Hematopoietic multipotent progenitor cell treated with erythropoietin and hydrocortisone succinate and interleukin-3 and kit ligand, for 6 days (in vitro differentiated cells): ENCODE measurements at places on chromosomes 3 and 15.

DNA sequence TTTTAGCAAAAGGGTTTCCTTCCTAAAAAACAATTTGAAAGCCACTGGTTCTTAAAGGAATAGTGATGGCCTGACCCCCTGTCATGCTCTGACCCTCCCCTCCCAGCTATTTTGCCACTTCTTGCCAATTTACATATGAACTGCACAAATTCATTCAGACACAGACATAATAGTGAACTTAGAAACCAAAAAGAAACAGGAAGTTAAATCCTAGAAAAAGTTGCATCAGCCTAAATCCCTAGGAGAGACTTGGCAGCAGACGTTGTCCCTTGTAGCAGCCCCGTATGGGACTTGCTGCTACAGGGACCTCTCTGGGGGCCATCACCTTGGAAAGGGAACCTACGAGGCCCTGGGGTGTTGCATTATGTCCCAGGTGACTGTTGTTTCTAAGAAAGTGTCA lies 14.3 kb upstream of the PDE8A start:
- no peak for DNase-seq

DNA sequence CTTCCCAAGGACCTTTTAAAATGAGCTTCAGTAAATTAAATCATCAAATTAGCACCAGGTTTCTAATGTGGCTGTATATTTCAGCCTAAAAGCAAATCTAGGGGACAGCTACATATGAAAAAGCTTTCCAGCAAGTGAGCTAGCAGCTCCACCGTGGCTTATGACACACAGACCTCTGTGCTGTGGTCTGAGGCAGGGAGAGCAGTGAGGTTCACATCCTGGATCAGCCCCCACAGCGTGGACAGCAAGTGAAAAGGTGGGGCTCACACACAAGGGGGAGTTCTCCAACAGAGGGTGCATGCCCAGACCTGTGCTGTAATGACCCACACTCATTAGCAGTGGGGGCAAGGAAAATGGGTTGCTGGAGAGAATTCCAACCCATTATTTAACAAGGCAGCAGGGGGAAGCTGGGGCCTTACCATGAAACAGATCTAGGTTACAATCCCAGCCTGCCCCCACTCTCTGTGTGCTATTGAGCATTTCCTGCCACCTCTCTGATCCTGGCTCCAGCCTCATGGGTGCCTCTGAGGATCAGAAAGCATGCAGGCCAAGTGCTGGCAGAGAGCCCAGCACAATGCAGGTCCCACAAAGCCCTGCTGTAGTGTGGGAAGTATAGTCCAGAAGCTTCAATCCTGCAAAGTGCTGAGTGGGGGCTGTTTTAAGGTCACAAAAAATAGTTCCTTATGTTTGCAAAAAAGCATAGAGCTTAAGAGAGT lies 48.2 kb downstream of the RASGRF1 start:
- DNase-seq, result no peak

GRCh38 chr3:43996379-43997301 lies 245.0 kb upstream of the TOPAZ1 start:
- peak; percentile 21 for DNase-seq

GRCh38 chr3:188734395-188734794 lies 437.4 kb upstream of the TPRG1 start:
- no peak for DNase-seq

- no peak for DNase-seq
These were observed 775.2 kb upstream of the GOLIM4 start for GRCh38 chr3:168870892-168871291.

GRCh38 chr15:73225358-73226015 lies 143.3 kb downstream of the HCN4 start:
- DNase-seq, result peak; percentile 8

- DNase-seq, result no peak
These were observed 216.0 kb downstream of the TLE3 start for GRCh38 chr15:69881766-69882165.

GRCh38 chr3:46456118-46456517 lies 8.6 kb downstream of the LTF start:
- no peak for DNase-seq

- no peak for DNase-seq
These were observed 504.6 kb downstream of the LPP start for GRCh38 chr3:188658606-188659005.

DNA sequence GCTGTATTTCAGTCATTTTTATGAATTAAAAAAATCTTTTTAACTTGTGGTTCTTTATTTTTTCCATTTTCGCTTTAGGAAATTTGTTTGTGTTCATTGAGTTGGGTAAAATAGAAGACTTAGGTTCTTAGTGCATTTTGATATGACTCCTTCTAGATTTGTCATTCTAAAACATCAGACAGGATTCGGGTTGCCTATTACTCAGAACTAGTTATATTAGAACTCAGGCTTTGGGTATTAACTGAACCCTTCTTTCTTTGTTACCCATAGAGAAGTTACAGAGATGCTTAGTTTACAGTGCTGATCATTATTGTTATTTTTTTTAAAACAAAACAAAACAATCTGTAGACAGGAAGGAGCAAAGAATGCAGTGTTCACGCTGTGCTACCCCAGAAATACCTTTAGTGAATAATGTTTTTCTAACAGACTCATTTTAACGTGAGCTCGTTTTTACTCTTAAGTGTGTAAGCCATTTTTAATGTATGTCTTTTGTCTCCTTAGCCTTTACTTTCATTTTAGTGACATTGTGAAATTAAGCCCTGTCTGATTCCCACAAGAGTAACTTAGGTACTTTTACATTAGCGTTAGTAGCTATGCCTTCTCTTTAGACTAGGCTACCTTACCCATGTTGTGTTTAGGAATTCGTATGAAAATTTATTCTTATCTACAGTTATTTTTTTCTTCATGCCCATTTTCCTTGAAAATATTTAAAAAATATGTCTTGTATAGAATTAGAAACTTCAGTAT lies 53.4 kb downstream of the CMC1 start:
- no peak for DNase-seq

- DNase-seq, result no peak
These were observed 10.3 kb downstream of the EID1 start for GRCh38 chr15:48888191-48888590.

DNA sequence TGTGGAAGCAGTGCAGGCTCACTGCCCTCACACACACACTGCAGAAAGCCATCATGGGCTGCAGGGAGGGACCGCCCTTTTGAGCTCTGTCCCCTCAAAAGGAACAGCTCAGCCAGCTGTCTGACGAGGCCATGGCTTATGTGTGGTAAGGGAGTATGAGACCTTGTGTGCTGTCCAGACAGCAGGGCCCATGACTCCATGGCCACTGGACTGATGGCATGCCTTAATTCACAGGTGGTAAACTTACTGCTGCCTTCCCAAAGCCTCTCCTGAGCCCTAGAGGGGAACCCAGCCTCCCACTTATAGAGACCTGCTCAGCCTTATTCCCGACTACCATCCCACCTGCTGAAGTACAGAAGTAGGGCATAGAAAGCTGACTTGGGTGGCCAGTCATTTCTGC lies 5.6 kb downstream of the FAM240A start:
- DNase-seq, result no peak

- no peak for DNase-seq
These were observed 14.5 kb downstream of the TIGIT start for GRCh38 chr3:114308377-114308776.

- no peak for DNase-seq
These were observed 6.4 kb downstream of the IQCF1 start for GRCh38 chr3:51896607-51897305.

GRCh38 chr3:189288348-189289235 lies 116.8 kb downstream of the TPRG1 start:
- no peak for DNase-seq

- DNase-seq, result no peak
These were observed 24.3 kb downstream of the LMCD1 start for GRCh38 chr3:8525893-8526292.

GRCh38 chr15:80779658-80780415 lies 667 bp downstream of the CEMIP start:
- DNase-seq, result no peak

DNA sequence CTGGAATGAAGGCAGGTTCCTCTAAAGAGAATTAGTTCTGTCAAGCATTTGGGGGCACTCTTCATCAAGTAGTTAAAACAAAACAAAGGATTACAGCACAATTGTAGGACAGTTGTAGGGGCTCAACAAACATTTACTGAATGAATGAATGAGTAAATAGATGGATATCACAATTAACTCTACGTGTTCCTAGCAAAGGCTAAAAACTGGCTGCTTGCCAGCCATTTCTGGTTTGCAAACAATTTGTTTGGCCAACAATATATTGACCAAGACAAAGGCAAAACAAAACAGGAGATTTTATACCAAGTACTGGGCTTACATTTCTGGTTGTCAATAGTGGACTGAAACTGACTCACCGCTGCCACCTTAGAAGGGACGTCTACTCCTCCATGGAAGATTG lies 116.8 kb downstream of the ZNF280D start:
- no peak for DNase-seq

GRCh38 chr15:41659855-41660234 lies 360 bp upstream of the MGA start:
- DNase-seq, result no peak

- DNase-seq, result no peak
These were observed 505.3 kb upstream of the NR2F2 start for GRCh38 chr15:95825208-95825607.

DNA sequence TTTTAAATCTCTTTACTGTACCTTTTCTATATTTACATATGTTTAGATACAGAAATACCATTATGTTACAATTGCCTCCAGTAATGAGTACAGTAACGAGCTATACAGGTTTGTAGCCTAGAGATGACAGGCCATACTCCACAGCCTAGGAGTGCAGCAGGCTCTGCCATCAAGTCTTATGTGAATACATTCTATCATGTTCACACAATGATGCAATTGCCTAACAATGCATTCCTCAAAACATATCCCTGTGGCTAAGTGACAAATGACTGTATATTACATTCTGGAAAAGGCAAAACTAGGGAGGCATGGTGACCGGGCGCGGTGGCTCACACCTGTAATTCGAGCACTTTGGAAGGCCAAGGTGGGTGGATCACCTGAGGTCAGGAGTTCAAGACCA lies 192.4 kb upstream of the IGF1R start:
- no peak for DNase-seq

GRCh38 chr3:47984075-47984728 lies 32.0 kb downstream of the MAP4 start:
- no peak for DNase-seq

DNA sequence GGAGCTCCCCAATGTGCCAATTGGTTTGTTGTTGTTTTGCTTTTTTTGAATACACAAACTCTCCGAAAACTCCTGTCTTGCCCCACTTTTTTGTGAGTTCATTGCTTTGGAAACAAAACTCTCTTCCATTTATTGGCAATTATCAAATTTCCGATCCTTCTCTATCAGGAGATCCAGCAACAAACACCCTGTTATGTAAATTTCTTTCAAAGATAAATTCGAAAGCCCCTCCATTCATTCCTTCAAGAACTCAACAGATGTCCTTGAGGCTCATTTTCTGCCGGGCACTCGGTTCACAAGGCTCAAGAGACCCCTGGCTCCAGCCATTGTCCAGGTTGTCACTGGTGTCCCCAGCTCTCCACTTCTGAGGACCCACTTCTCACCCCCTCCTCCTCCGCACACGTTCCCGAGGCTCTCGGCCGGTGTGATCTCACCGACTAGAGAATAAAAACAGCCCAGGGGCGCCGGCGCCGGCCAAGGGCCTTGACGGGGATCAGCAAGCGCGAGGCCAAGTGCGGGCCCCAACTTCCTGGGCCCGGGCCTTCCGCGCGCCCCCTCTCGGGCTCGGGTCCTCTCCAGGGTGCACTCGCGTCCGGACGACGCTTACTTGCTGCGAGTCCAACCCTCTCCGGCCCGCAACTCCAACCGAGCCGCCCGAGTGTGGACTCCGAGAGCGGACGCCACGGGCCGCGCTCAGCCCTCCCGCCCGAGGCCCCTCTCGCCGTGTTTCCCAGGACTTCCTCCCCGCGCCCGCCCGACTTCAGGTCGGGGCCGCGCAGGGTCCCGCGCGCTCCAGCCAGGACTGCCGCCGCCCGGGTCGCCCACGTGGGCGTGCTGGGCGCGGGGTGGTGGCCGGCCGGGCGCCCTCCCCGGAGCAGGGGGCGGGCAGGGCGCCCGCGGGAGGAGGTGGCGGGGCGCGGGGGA lies 533 bp upstream of the SMAD3 start:
- DNase-seq, result peak; percentile 35

GRCh38 chr3:136120373-136121348 lies 75.5 kb downstream of the MSL2 start:
- DNase-seq, result no peak

GRCh38 chr3:175818811-175819464 lies 959.8 kb downstream of the NAALADL2 start:
- peak; percentile 5 for DNase-seq

DNA sequence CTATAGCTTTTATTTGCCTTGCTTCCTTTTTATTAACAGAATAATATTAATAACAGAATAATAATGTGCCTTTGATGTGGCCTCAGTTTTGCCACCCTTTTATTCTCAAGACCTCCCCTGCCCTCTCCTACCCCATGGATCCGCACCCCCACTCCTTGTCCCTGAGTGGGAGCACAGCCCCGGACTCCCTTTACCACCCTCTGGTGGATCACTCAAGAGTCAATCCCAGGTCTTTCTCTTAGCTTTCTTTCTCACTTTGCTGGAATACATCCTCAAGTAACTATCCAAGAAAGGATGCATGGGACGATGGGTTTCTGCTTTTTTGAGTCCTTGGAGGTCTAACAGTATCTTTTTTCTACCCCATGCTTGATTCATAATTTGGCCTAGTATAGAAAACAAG lies 63.4 kb downstream of the KLF13 start:
- no peak for DNase-seq

DNA sequence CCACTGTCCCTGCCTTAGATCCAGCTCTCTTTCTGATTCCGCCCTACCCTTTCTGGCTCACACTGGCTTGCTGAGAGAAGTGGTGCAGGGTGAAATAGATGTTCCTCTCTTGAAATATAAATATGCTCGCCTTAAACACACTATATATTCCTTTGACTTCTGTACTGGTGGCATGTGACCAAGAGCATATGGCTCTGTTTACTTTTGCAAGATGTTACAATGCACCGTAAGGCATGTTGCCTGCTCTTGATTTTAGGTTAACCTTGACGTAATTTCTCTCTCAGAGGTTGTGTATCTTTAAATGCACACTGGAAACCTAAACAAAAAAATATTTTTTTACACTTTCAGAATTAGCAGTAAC lies 749 bp downstream of the RSRC1 start:
- no peak for DNase-seq

DNA sequence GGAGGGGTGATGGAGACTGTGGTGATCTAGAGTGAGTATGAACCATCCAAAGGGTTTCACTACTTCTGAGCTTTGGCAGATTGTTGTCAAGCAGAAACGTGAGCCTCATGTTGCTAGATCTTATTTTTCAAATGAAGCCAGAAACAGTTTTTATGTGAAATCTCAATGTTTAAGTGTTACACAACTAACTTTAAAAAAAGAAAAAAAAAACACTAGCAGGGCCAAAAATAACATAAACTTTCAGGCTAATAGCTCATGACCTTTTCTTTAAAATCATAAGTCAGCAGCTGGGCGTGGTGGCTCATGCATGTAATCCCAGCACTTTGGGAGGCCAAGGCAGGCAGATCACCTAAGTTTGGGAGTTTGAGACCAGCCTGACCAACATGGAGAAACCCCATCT lies 2.1 kb upstream of the HTR3D start:
- no peak for DNase-seq

DNA sequence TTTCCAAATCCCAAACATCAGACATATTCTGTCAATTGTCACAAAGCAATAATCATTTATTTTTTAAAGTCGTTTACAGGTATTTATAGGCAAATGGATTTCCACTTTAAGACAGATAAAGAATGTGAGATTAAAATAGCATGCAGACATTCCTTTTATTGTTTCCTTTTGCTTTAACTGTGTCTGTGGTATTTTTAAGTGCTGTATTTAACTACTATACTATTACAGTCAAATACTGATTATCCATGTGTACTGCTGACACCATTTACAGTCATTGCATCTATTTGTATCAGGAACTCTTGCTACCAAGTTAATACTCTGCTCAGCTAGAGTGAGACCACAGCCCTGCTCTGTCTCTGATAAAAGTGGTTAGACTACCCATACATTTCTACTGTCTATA lies 12.8 kb upstream of the CEP152 start:
- no peak for DNase-seq
